ENCODE measurements at places on chromosomes 2 and 18. TPM values are rescaled to one million over a fixed set of nuclear protein-coding genes. Genes with fewer than 3 reads are reported as not detected.
A peak's percentile ranks its signal among the peaks of the same experiment; 100 is the strongest.

GRCh38 chr18:67261931-67262552, 254.5 kb downstream of the DSEL start:
- no peaks in the 10 kb centered on the region for H3K4me1 ChIP-seq
- H3K36me3 ChIP-seq = no peaks in the 10 kb centered on the region
- no peak for DNase-seq
- H3K27ac ChIP-seq = no peak overlapping the region
- H3K27me3 ChIP-seq = no peaks in the 10 kb centered on the region
- no peak overlapping the region for H3K4me3 ChIP-seq

- no peak overlapping the region for H3K27ac ChIP-seq
- H3K27me3 ChIP-seq = no peaks in the 10 kb centered on the region
- H3K4me1 ChIP-seq = peaks cover 36% of the 10 kb centered on the region
- DNase-seq = no peak
- no peak overlapping the region for H3K4me3 ChIP-seq
Measured at GRCh38 chr2:98158305-98158704, 71.3 kb downstream of the VWA3B start.

DNA sequence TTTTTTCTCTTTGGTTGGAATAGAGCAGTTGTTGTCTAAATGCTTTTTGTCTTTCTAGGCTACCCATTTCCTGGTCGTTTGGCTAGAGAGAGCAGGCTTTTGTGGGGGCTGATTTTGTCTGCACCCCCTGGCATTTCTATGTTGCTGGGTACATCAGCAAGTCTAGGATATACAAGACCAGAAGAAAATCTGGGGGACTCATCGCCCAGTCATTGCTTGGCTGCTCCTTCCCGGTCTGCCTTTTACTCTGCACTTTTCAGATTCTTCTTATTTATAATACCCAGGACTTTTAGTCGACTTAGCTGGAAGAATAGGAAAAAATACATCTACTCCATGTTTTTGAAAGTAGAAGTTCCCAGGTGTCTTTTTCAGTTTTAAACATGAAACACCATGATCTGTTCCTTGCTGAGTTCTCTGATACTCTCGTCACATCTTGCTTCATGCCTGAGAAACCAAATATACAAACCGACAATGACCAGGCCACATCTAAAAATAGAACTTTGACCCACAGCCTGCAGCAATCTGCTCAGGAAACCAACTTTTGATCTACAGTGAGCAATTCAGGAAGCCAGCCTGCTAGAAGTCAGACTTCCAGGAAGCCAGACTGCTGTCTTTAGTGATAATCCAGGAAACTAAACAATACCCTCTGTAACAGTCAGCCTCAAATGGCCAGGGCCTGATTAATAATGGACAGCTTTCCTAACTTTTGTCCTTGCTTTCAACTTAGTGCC, 163.8 kb upstream of the MEX3C start:
- H3K27ac ChIP-seq = no peak overlapping the region
- no peaks in the 10 kb centered on the region for H3K27me3 ChIP-seq
- no peaks in the 10 kb centered on the region for H3K36me3 ChIP-seq
- no peak overlapping the region for H3K4me3 ChIP-seq
- DNase-seq = no peak
- H3K4me1 ChIP-seq = no peaks in the 10 kb centered on the region

DNA sequence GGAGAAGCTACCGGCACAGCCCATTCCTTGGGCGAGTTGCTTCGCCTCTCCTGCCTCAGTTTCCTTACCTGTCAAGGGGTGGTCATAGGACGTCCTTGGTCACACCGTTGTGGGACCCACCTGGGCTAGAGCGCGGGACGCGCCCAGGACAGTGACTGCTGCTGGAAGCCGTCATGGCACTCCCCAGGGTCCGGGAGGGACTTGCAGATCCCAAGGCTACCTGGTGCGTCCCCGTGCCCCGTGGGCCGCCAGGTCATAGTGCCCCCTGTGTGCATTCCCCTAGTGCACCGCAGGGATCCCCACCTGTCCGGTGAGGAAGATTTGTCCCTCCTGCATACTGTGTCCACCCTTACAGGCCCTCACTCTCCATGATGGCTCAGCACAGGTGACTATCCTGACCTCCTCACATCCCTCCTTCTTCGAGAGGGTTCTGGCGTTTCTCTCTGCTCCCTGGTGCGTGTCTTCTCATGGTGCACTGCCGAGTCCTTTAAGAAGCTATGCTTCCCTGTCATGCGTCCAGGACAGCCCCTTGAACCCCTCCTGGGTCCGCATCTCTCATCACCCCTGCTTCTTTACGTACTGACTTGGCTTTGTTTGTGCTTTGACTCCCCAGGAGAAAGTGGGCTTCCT, 886 bp upstream of the STK25 start:
- no peaks in the 10 kb centered on the region for H3K36me3 ChIP-seq
- H3K4me3 ChIP-seq = peak overlapping the region; percentile 99
- H3K4me1 ChIP-seq = peaks cover 43% of the 10 kb centered on the region
- peak overlapping the region; percentile 91 for H3K27ac ChIP-seq
- no peaks in the 10 kb centered on the region for H3K27me3 ChIP-seq

DNA sequence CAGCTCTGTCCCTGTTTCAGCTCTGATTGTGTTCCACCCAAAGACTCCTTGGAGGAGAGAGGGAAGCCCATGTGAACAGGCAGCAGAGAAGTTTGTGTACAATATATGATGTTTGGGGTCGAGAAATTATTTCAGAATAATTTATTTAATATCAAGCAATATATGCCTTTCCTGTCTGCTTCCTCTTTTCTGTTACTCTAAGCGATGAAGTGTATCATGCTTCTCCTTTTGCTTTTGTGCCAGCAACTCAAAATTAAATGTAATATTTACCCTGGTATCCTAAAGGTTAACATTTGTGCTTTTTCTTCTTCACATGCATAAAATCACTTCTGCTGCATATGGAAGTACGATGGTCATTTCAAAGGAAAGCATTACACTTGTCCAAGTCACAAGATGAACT, 2.4 kb upstream of the NTSR2 start:
- H3K4me1 ChIP-seq = peaks cover 9% of the 10 kb centered on the region
- no peak overlapping the region for H3K4me3 ChIP-seq
- H3K36me3 ChIP-seq = no peaks in the 10 kb centered on the region
- no peak overlapping the region for H3K27ac ChIP-seq
- H3K27me3 ChIP-seq = peaks cover 4% of the 10 kb centered on the region

- H3K4me1 ChIP-seq = no peaks in the 10 kb centered on the region
- no peaks in the 10 kb centered on the region for H3K27me3 ChIP-seq
- DNase-seq = no peak
- peaks cover 19% of the 10 kb centered on the region for H3K36me3 ChIP-seq
- peak overlapping the region; percentile 1 for H3K27ac ChIP-seq
Measured at GRCh38 chr2:235740821-235741220, 247.0 kb downstream of the AGAP1 start.

RAB17 gene
- 0.54 TPM for total RNA-seq

DES gene
- total RNA-seq = 7,366 TPM
